ENCODE measurements at places on chromosomes 7 and 10.

- DNase-seq: no peak
Measured at GRCh38 chr10:117652228-117653169, 110.0 kb downstream of the EMX2 start.

GRCh38 chr7:16028636-16029035 is 342.2 kb upstream of the MEOX2 start:
- DNase-seq: no peak

DNA sequence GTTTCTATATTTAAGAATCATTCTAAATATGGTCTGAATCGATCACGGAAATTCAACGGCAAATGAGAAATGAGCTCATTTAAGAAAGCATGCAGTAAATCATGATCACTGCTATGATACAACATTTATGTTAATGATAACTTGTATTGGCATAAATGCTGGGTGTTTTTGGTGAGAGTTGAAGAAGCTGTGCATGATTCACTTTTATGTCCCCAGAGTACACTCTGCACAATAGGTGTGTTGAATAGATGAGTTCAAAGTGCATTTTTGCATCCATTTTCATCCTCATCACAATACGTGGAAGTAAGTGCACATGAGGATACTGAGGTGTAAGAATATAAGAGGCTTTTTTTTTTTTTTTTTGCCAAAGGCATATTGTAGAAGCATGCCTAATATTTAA is 169.3 kb downstream of the PPP1R17 start:
- DNase-seq: no peak

DNA sequence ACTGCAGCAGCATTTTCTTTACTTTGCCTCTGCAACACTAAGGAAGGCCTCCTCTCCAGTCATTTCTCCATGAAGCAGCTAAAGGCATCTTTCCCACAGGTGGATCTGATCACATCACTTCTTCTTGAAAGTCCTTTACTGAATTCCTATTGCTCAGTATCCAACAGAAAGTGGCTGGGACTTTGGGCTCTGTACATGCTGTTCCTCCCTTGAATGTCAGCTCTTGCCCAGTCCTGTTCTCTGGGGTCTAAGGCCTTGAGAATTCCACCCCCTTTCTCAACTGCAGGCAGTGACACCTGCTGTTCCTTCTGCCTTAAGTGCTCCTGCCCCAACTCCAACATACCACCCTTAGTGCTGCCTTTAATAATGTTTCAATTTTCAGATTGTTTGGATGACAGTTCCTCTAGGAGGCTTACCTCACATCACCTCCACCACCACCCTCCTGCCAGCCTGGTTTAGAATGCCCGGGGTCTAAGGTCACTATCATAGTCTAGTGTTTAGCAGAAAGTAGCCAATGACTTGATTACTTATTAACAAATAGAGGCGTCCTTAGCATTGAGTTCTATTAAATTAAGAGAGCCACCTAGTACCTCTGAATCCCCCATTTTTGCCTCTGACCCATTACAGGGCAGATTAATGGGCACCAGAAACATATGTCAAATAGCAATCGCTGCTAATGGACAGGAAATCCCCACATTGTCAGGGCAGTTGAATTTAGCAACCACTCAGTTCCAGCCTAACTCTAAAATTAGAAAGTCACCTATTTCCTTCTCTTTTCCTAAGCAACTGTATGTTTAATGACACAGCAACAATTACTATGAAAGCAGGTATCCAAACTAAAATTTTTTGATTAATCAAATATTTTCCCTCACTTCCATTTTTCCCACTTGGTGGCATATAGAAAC is 11.4 kb downstream of the INHBA start:
- DNase-seq: no peak

DNA sequence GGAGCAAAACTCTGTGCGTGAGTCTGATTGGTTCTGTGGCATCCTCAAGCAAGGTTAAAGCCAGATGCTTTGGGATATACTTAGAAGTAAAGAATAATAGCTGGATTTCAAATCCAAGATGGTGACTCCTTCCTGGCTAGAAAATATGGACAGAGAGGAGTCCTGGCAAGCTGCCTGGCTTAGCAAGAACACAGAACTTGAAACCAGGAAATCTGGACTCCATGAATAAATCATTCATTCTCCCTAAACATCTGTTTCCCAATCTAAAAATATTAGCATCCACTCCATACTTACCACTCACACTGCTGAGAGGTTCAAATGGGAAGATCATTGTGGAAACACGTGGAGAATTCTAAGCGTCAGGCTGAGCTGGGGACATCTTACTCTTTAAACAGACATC is 1074.1 kb upstream of the AUTS2 start:
- DNase-seq: no peak

- no peak for DNase-seq
Measured at GRCh38 chr7:112022128-112022527, 184.1 kb downstream of the DOCK4 start.

- DNase-seq: no peak
Measured at GRCh38 chr7:106625678-106626301, 35.2 kb downstream of the CCDC71L start.

GRCh38 chr7:127730658-127731276 is 78.8 kb downstream of the SND1 start:
- no peak for DNase-seq

GRCh38 chr10:3781468-3782145 is 3.4 kb downstream of the KLF6 start:
- no peak for DNase-seq

- no peak for DNase-seq
Measured at GRCh38 chr7:94497874-94498670, 11.5 kb upstream of the CASD1 start.

- no peak for DNase-seq
Measured at GRCh38 chr10:29797616-29798015, 162.8 kb upstream of the SVIL start.

GRCh38 chr10:126422567-126422966 is 34.3 kb upstream of the ADAM12 start:
- DNase-seq: no peak

- DNase-seq: peak; percentile 41
Measured at GRCh38 chr7:147497246-147497645, 1093.3 kb upstream of the C7orf33 start.

- no peak for DNase-seq
Measured at GRCh38 chr7:12728192-12728538, 40.7 kb downstream of the ARL4A start.

- no peak for DNase-seq
Measured at GRCh38 chr7:74657692-74658177, at the start of gene GTF2I. Gene GTF2I (plus strand): TSS chr7:74657718. CDS start chr7:74689129, 31,411 bp downstream.

GRCh38 chr7:2036786-2037185 is 196.0 kb downstream of the MAD1L1 start:
- DNase-seq: no peak

GRCh38 chr10:111077479-111077784 is 603 bp downstream of the ADRA2A start:
- no peak for DNase-seq

- DNase-seq: no peak
Measured at GRCh38 chr7:116800594-116800993, 61.8 kb upstream of the CAPZA2 start.

- no peak for DNase-seq
Measured at GRCh38 chr7:30510124-30511075, 5.8 kb upstream of the GGCT start.

DNA sequence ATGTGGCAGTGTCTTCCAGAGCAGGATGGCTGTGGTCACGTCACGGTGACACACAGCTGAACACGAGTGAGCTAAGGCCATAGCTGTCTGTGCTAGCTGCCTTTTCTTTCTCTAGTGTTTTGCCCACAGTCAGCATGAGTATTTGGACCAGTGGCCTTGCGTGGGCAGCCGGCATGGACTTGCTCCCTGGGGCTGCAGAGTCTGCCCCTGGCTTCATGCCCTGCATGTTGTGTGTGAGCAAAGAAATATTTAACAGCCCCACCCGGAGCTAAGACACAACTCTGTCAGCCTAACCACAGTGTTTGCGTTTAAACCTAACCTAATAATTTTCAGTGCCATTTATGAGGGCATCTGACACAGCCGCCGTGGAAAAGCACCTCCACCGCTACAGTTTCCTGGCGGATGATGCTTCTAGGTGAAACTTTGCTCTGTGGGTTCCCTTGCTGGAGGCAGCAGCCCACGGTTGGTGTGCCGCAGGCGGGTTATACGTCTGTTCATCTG is 14.6 kb downstream of the CHST12 start:
- no peak for DNase-seq

GRCh38 chr10:58868736-58869435 is 307.6 kb upstream of the PHYHIPL start:
- no peak for DNase-seq

- DNase-seq: no peak
Measured at GRCh38 chr10:126250045-126250444, 138.2 kb downstream of the ADAM12 start.

DNA sequence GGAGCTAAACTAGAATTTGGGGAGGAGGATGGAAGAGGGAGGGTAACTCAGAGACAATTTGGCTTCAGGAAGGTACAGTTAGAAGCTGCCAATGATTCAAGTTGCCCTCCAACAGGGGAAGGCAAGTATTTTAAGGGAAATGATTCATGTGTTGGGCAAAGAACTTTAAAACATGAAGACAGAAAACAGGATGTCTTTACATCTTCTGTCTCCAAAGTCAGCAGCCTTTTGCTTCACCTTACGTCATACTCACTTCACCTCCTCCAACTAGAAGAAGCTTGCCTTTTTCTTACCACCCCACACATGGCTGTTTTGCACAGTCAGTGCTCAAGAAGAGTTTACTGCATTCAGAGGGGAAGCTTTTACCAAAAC is 36.1 kb downstream of the PPP1R3C start:
- peak; percentile 44 for DNase-seq

DNA sequence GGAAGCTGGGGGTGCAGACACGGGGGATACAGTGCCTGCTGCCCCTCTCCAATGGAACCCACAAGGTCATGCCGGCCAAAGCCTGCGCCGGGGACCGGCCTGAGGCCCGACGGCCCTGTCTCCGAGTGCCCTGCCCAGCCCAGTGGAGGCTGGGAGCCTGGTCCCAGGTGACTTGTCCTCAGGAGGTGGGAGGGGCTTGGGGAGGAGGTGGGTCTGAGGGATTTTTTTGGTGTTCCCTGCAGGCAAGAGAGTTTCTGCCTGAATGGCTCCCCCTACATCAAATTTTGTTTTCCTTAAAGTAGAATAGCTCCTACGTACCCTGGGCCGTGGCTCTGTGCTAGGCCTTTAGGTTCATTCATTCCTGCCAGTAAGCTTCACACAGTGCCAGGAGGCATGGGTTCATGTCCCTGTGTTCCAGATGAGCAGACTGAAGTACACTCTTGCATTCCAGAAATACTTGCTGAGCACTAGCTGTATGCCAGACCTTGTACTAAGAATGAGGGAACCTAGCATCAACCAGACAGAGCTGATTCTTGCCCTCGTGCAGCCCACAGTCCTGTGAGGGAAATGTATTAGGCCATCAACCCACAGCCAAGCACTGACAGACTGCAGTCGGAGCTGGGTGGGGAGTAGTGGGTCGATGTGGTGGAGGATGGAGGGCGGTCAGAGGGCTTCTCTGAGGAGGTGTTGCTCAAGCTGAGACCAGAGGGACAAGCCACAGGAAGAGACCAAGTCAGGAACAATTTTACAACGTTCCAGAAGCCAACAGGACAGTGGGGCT is 31.1 kb downstream of the TBATA start:
- no peak for DNase-seq

DNA sequence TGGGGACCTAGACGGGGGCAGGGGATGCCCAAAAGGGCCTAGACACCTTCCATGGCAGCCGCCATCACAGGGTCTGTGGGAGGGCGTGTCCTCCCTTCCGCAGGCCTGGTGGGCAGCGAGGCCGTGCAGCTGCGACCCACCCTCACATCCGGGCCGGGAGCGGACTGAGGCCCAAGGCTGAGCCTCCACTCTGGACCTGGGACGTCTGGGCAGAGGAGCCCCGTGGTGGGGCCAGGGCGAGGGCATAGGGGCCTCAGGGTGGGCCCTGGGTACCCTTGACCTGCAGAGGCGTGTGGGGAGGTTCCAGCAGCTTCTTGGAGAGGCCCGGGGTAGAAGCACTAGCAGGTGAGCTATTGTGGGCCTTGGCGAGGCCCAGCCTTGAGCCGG is 49.2 kb downstream of the PWWP2B start:
- DNase-seq: no peak

GRCh38 chr10:6743291-6743849 is 163.3 kb upstream of the PRKCQ start:
- no peak for DNase-seq

DNA sequence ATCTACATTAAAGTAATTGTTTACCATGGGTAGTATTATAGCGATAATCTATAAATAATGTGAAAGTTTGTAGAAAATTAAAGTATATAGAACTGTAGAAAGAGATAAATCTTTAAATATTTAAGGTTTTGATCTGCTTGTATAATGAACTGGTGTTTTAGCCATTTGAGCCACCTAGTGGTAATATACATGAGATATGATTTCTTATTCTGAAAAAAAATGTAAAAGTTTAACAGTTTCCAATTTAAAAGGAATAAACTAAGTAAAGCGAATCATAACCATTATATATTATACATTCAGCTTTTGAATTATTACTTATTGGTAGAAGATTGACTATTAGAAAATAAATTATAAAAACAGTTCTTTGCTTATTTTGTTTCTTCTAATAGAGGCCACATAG is 91.2 kb downstream of the OTUD1 start:
- no peak for DNase-seq

GRCh38 chr10:83908506-83908905 is 230.8 kb upstream of the GHITM start:
- DNase-seq: no peak

DNA sequence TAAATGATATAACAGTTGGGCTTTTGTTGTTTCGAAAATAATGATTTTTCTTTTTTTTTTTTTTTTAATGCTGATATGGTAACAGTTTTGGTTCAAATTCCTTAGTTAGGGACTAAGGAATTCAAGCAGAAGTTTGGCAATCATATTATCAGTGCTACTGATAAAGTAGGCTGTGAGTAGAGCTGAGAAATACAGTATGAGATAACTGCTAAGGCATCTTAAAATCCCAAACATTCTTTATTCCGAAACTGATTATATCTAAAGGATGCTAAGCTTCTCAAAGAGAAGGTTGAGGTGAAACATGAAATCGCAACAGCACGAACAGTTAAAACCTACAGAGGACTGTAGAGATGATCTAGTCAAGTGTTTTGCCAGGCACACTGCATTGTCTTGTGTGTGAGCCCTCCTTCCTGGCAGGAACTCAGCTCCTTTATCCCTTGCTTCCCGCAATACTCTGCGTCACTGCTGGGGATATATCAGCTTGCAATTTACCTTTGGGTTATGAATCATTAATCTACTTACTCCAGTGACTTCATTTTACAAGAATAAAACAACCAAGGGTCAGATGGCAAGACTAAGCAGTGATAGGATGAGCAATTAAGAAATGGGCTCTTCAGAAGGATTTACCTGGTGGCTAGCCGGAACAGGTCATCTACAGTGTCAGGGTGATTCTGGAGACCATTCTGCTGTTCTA is 36.7 kb downstream of the IRF5 start:
- no peak for DNase-seq

DNA sequence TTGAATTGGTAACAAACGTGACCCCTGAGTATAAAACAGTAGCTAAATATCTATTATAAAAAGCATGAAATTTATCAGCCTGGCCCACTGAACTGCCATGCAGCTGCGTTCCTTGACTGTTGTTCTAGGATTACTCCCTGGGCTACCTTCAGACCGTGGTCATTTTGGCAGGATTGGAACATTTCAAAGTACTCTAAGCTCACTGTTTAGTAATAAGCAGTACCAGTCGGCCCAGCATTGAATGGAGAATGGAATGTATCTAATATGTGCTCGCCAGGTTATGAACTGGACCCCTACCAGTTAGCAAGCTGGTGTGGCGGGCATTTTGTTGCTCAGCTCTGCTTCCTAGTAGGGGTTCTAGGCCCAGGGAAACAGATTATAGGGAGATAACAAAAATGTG is 112.2 kb downstream of the SEMA3C start:
- DNase-seq: no peak

- DNase-seq: peak; percentile 3
Measured at GRCh38 chr10:82969405-82969804, 1094.4 kb downstream of the NRG3 start.

Data from NCI-H446 treated with DMSO at 0.1 percent for 48 hours (cell line).